ENCODE measurements at places on chromosomes 16 and 17.
A peak's percentile ranks its signal among the peaks of the same experiment; 100 is the strongest.

GRCh38 chr16:86874141-86874540 is 295.8 kb downstream of the FOXL1 start:
- no peak for DNase-seq

DNA sequence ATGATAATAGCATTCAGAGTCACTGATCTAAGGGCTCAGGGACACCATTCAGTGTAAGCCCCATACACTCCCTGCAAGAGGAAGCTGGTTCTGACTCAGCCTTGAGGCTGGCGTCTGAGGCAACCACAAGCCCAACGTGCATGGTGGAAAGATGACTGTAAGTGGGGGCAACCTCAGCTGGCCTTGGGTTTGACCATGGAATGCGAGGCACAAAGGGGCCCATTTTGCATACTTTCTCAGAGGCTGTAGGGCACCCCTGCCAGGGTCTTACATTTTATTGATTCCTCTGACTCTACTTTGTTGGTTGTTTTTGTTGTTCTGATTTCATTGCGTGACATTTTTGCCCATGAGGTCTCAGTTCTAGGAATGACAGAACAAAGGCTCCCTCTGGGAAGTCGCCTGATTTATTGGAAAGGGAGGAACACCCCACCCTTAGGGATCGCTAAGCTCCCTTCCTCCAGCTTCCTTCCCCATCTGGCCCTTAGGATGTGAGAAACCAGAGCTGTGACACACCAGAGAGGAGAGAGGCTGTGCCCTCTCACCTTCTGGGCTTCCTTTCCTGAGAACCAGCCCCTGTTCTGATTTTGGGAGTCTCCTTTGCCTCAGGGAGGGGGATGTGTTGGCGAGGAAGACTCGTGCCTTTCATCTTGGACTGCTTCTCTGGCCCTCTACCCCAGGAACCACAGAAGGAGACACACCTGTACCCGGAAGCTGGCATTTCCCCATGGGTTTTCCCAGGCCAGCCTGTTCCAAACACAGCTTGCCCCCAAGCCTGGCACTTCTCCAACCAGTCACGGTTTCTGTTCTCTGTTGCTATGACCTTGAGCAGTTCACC is 5.6 kb upstream of the CIITA start:
- DNase-seq = no peak

DNA sequence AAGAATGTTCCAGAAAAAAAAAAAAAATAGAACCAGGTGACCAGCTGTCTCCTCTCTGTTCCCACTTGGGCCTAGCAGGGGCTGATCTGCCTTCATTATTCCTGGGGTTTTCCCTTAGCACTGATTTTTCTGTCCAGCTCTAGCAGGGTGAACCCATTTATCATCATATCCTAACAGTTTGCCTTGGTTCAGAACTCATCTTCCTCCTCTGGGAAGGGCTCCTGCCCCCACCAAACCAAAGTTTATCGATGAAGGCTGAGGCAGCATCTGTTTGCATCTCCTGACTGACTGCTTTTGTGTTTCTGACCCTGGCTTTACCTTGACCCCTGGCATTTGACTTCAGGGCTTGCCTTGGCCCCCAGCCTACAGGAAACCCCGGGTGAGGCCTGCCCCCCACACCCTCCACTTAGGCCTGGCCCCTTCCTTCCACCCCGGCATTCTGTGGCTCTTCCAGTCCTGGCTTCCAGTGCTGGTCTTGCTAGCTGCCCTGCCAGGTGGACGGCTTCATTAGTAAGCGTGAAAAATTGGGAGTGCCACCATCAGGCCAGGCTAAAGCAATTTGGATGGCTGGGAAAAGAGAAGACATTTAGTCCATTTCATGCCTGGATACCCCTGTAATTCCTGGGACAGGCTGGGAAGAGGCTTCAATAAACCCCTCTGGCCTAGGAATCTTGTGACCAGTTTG is 164.9 kb downstream of the CCDC182 start:
- DNase-seq = no peak

GRCh38 chr16:57031156-57031555 is 41.8 kb downstream of the NLRC5 start:
- DNase-seq = no peak

DNA sequence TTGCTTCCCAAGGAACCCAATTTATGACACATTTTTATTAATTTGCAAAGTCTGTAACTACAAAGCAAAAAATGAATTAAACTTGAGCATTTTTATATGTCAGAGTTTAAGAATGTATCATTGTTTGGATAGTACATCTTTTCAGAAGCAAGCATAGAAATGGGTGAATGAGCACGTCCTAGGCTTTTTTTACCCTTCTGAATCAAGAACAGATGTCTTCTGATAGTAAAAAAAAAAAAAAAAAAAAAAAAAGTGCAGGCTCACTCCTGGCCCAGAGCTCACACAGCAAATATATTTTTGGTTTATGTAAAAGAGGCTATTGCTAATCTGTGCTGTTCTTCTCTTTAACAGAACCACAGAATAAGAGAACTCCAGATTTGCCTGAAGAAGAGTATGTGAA is 6.3 kb downstream of the TERF2IP start:
- no peak for DNase-seq

GRCh38 chr17:15247891-15248529 is 17.1 kb downstream of the PMP22 start:
- no peak for DNase-seq

DNA sequence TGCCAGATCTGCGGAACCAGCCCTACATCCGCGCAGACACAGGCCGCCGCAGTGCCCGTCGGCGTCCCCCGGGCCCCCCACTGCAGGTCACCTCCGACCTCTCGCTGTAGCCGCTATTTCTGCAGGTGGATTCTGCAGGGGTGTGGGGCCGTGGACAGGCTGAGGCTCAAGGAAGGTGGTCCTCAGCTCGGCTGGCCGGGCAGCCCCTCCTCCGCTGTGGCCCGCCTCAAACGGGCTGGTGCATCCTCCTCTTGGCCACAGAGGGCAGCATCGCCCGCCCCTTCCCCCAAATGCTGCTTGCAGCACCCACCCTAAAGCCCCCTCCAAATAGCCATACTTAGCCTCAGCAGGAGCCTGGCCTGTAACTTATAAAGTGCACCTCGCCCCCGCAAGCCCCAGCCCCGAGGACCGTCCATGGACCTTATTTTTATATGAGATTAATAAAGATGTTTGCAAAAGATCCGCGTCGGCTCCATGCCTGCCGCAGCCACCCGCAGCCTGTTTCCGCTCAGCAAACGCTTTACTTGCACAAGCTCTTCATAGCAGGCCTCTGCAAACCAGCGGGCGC is 14.9 kb downstream of the SPATA32 start:
- no peak for DNase-seq

GRCh38 chr16:81551151-81551808 is 106.7 kb downstream of the CMIP start:
- no peak for DNase-seq

GRCh38 chr17:72266112-72266775 is 145.4 kb downstream of the SOX9 start:
- no peak for DNase-seq

GRCh38 chr17:39191750-39192510 is 5.5 kb downstream of the CACNB1 start:
- DNase-seq = no peak

DNA sequence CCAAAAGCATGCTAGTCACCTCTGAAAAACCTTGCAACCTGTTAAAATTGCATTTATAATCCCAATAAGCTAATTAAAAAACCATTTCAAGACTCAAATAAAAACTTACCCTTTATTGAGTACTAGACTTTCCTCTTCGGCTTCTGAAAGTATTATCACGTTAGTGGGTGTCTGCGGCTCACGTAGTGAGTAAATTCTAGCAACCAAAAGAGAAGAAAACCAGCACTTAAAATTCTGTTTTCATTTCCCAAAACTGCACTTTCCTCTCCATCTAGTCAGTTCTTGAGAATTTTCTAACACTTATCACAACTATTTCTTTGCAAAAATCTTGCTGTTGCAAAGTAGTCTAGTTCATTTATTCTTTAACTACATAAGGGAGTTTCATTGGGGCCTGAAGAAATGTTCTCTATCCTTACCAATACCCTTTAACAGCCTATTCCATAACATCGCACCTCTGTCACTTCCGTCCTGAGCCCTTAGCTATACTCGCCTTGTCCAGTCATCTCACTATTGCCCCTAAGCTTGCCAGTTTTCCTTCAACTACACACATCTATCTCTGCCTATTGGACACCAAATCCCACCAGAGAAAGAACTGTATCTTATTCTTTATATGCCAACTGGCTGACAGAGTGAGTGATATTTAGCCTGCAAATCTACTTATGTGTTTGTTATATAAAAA is 8.7 kb downstream of the NUP88 start:
- no peak for DNase-seq

- DNase-seq = no peak
These were observed 12.0 kb upstream of the SLC12A3 start for GRCh38 chr16:56852968-56853367.

DNA sequence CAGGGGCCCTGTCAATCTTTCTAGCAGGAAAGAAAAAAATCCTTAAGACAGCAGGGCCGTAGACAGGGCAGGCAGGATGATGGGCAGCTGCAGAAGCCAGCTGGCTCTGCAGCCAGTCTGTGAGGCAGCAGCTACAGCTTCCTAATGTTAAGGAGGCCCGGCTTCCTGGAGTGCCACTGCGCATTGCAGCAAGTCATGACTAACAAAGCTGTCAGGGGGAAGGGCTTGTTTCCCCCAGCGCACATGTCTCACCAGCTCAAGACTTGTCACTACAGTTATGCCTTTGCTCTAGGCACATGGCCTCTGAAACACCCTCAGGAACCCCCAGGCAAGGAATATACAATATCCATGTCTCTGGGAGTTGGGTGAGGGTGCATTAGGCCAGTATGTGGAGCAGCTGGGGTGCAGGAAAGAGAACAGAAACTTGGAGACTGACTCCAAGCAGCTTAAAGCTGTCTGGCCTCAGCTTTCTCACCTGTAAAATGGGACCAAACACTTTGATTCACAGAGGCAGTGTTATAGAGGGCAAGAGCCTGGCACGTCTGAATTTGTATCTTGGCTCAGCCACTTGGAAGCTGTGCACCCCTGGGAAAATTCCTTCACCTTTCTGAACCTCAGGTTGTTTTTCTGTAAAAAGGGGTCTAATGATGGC is 220.0 kb downstream of the HAPSTR1 start:
- DNase-seq = peak; percentile 42

- DNase-seq = no peak
These were observed 1570.6 kb upstream of the GOT2 start for GRCh38 chr16:60304720-60305119.

DNA sequence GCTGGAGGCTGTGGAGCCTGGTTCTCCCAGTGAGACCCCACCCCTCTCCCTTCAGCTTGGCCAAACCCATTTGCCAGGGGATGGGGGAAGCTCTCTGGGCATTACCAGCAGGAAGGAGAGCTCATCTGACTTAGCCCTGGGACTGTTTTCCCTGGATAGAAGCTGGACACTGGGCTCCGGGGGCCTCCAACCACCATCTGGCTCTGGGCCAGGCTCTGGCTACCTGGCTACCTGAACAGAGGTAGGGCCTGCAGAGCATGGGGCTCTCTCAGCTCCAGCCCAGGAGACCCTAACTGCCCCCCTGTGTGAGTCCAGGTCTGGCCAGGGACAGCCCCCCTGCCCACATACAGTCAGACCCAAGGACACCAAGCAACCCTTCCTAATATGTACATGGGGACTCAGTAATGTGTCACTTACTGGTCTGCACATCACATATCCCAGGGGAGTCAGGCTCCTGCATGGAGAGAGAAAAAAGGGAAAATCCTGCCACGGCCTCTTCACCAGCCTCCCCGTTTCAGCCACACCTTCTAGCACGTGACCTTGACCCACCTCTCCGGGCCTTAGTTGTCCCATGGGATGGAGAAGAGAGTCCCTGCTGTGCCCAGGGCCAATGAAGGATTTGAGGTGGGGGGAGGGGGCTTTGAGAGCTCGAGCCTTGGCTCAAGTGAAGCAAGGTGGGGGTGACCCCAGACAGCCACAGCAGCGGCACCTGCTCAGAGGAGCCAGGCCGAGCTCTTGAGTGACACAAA is 13.8 kb downstream of the CNGB1 start:
- no peak for DNase-seq

DNA sequence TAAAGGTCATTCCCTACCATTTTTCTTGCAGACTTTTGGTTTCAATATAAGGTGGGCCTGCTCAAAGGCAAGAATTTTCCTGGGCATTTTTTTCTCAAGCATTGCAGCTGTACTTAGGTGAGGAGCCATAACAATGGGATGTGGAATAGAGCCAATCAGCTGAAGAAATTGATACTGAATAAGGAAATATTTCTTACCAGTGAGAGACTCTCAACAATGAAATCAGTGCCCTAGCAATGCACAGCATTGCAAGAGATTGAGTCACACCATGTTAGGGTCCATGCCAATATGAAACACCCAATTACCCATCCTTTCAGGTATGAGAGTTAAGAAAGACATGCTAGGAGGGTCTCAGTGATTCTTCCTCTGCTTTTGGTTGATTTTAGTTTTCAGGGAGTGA is 237.6 kb downstream of the SOX9 start:
- DNase-seq = no peak

GRCh38 chr17:81025741-81026129 is 9.2 kb upstream of the BAIAP2 start:
- peak; percentile 42 for DNase-seq

DNA sequence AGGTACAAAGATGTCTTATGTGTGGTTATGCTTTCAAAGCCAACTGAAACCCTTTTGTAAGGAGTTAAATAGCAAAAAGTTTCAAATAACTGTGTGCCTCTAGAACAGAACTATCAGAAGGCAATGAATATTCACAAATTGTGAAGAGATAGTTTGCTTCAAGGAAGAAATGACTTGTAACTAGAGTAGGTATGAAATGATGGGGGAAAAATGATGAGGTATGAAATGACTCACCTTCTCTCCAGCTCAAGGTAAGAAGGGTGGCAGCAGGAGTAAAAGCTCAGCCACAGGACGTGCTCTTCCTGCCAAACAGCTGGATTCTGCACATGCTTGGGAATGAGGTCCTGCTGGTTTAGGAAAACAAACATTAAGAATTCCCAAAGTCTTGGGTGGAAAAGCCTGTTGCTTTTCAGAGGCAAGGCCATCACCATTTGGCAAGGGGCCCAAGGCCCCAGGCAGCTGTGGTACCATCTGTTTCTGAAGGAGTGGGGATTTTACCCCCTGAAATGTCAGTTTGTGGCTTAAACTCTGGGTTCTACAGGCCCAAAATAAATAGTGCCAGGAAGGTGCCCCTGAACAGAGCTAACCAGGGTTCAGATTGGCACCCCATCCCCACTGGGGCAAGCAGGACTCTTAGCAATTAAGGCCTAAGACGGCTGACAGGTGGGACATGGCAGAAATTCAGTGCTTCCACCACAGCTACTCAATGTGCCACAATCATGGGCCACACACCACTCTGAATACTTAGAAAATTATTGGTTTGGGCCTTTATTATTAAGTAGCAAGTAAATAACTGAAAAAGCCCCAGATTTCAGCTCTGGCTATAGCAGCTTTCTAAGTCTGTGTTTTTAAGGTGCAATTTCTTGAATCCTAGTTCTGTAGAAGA is 13.3 kb downstream of the HERPUD1 start:
- DNase-seq = no peak

All from anterior cingulate cortex (tissue), 58 donors.